ENCODE measurements at places on chromosomes 3 and 15.
A peak's percentile ranks its signal among the peaks of the same experiment; 100 is the strongest.

DNA sequence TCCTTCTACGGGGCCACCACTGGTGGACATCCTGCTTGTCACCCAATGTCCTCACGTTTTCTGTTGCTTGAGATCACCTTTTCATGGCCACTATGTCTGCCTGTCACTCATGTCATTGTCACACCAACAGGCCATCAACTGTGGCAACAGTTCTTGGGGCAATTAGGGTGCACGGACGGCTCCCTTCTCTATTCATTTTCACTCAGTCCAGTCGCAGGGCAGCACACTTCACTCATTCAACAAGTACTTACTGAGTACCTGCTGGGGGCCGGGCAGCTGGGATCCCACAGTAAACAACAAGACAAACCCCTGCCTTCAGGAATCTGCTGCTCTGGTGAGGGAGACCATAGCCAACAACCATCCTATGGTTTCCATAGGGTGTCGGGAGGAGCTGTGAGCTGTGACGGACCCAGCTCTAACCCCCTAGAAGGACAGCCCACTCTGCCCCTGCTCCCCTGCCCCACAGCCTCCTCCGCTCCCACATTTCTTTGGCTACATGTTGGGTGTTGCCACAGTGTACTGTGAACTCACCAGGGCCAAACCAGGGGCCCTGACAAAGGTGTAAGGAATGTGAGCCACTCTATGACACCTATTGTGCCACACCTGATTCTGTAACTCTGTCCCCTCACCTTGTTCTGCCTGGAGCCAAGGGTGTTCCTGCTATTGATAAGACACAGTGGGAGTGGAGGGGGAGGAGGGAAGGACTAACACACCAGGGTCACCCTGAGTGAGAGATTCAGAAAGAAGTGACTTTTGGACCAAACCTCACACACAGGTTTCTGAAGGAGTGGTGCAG, 1.9 kb downstream of the VILL start:
- DNase-seq = no peak

DNA sequence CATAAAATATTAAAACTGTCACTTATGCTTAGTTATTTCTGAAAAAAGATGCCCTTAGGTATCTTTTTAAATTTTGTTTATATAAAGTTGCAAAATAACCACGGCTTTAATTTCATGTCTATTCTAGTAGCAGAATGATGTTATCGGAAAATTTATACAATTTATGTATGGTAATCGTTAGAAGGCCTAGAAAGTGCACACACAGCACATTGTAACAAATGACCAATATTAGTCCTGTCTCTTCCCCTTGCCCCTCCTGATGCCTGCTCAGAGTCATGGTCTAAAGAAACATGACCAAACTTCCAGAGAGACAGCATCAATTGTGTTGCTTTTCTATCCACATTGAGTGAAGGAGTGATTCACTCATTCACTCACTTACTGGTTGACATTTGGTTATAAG, 6.2 kb upstream of the LPP start:
- DNase-seq = no peak

GRCh38 chr3:50606596-50606995, 5.0 kb downstream of the CISH start:
- DNase-seq = no peak

GRCh38 chr3:147404800-147405230, 1.5 kb downstream of the ZIC4 start:
- no peak for DNase-seq

GRCh38 chr3:189202583-189202982, 30.8 kb downstream of the TPRG1 start:
- no peak for DNase-seq

- DNase-seq = no peak
These were observed 414.5 kb downstream of the ERC2 start for GRCh38 chr3:56053727-56054126.

DNA sequence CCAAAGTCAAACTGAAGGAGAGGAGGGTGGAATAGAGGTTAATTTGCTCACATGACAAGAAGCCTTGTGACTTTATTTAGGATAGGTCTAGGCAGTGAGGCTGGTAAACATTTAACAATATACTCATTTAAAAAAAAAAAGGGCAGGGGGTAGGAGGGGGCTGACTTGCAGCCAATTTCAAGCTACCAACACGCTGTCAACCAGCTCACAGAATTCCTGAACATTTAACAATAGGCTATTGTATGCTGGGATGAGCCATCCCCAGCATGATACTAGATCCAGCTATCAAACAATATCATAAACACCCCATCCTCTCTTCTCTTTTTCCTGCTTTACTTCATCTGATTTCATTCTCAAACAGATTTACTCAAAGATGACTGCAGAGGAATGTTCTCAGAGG, 1096.3 kb upstream of the CFAP20DC start:
- DNase-seq = no peak

DNA sequence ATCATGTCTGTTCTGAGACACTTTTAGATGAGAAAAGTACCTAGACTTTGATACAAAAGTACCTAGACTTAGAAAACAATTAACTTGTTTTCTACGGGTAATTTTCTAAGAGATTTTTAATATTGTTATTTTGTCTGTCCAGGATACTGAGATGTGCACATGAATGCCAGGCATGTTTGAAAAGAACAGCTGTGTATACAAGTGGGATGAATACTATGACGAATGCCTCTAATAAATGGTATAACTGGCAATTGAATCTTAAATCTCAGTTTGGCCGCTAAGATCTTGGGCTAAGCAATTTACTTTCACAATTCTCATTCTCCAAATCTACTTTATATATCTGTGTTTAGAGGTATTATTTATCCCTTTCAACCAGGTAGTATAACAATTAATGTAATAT, 207.4 kb downstream of the CBLB start:
- DNase-seq = no peak

- no peak for DNase-seq
These were observed 40.0 kb downstream of the ATG7 start for GRCh38 chr3:11312166-11312565.

- DNase-seq = no peak
These were observed 117.5 kb downstream of the LRTM1 start for GRCh38 chr3:54810401-54810800.

GRCh38 chr3:9398700-9399336, 1.4 kb downstream of the SETD5 start:
- no peak for DNase-seq

GRCh38 chr3:72245183-72245811, 460.3 kb upstream of the PROK2 start:
- no peak for DNase-seq

- no peak for DNase-seq
These were observed 118.5 kb downstream of the DUT start for GRCh38 chr15:48449734-48450133.

DNA sequence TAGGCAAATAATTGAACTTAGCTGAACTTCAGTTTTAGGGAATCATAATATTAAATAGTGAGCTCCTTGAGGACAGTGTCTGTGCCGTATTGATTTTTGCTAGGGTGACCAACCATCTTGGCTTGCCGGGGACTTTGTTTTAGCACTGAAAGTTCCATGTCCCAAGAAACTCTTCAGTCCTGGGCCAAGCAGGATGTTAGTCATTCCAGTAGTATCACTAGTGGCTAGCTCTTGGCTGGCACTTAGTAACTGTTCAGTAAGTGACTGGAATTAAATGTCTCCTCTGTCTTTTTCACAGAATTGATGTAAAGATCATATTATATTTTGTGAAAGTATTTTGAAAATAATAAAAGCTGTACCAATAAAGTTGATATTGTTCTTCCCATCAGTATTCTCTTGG, 42.3 kb downstream of the RSRC1 start:
- DNase-seq = no peak

- DNase-seq = no peak
These were observed 250.5 kb downstream of the UACA start for GRCh38 chr15:70512772-70513362.

GRCh38 chr15:30001602-30002001, 81.2 kb upstream of the GOLGA8J start:
- no peak for DNase-seq

GRCh38 chr3:71360180-71360579, 223.3 kb downstream of the FOXP1 start:
- no peak for DNase-seq

DNA sequence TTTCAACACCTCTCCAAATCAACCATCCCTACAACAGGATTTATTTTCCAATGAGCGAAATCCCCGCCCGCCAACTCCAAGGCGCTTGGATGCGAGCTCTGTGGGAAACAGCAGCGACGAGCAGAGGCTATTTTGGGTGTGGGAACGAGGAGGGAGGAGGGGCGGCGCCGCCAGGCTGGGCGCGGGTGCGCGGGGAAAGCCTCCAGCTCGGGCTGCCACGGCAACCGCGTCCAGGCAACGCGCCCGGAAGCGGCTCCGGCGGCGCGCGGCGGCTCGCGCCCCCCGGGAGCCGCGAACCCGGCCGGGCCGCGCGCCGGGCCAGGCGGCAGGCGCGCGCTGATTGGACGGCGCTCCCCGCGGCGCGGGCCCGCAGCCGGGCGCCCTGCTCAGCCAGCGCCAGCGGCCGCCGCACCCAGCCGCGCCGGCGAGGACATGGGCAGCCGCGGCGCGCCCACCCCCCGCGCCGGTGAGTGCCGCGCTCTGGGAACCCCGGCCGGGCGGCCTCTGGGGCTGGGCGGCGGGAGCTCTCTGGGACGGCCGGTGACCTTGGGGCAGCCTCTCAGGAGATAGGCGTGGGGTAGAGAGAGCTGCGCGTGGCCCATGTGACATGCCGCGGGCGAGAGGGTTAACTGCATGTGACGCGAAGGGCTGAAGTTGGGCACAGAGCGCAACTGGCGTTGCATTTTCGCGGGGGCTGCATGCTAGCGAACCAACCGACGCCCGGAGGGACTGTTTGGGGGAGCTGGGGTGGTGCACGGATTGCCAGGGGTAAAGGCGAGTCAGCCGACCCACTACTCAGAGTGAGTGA, at the start of gene FAM81A:
Gene FAM81A, plus strand, starts transcription at position 370 of the 808 bp plus-strand sequence. CDS start 20,441 bp downstream, outside the sequence.
- DNase-seq = peak; percentile 87

GRCh38 chr15:82862886-82863285, 53.5 kb downstream of the WHAMM start:
- DNase-seq = no peak

GRCh38 chr15:47669221-47669620, 48.1 kb upstream of the SEMA6D start:
- DNase-seq = no peak

- no peak for DNase-seq
These were observed 319 bp upstream of the TP63 start for GRCh38 chr3:189630767-189631372.

DNA sequence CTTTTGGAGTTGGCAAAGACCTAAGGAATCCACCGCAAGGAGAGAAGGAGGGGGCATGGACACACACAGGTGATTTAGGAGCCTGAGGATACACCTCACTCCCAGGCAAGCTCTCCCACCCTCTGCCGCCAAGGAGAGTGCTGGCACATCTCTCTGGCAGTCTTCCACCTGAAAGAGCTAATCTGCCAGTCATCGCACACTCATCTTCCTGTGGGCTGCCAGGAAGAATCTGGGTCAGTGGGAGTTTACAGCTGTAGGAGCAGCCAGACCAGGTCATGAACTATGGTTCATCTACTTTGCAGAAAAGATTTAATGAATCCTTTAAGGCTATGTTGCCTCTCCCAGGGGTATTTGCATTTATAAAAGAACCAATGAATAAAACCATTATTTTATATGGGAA, 170.6 kb upstream of the TSC22D2 start:
- no peak for DNase-seq

- DNase-seq = no peak
These were observed 50.4 kb downstream of the PDE8A start for GRCh38 chr15:85031944-85032558.

GRCh38 chr15:99509686-99510461, 55.9 kb upstream of the MEF2A start:
- no peak for DNase-seq

DNA sequence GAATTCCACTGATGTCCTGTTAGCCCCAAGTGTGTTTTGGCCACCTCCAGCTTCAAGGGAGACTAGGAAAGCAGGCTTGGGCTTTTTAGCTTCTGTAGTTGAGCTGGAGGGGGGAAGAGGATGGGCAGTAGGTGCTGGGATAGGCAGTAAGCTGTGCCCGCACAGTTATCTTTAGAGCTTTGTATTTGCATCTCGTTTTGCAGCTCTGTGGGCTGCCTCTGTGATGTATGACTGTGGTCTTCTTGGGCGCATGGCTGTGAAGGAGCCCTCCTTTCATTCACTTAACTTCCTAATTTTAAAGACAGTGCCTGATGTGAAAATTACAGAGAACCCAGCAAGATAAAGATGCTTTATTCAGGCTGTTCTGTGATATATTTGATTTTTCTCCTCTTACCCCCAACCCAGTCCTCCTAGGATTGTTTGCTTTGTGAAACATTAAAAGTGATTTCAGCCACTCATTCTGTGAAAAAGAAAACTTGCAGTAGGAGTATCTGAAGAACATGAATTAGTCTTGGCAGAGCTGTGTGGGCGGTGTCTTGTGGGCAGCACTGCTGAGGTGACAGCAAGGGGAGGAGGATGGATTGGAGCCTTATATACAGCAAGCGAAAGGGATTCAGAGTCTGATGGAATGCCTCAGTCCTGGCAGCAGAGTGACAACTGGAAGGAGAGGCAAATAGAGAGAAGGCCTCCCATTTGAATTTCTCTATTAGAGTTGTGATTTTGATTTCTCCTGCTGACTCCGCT, 74.3 kb downstream of the LARS2 start:
- peak; percentile 15 for DNase-seq

DNA sequence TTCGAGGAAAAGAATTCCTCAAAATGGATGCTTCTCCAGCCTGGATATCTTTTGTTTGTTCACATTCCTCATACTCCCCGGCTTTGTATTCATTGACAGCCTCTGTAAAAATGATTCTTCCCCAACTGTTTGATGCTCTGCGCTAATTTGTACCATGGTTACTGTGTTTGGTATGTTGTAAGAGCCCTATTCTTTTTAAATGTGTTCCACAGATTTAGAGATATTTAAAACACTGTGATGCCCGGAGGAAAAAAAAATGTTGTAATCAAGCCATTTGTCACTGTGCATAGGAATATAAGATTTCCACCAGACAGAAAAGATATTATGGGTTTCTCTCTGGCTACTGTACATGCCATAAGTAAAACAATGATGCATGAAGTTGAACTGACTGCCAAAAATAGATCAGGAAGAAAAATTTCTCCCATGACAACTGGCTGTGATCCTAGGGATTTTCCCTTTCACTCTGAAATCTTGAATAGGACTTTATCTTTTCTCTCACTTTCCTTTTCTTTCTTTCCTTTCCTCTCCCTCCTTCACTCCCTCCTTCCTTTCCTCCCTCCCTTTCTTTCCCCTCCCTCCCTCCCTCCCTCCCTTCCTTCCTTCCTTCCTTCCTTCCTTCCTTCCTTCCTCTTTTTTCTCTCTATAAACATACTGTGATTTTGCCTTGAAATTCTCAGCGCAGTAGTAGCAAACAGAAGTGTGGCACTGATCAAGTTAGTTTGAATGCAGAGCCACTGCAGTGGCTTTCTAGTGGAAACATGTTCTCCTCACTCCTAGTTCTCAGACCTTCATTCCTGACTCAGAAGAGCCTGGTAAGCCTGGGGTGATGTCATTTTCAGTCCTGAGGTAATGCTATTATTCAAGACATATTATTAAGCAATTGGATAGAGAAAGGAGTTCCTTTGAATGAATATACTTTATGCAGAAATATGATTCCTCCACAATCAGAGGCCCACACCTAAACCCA, 254.9 kb upstream of the TBL1XR1 start:
- no peak for DNase-seq

GRCh38 chr3:58965865-58966264, 84.0 kb downstream of the CFAP20DC start:
- no peak for DNase-seq

- no peak for DNase-seq
These were observed 159.4 kb upstream of the CHRM5 start for GRCh38 chr15:33808720-33809457.

GRCh38 chr3:109254770-109255169, 61.5 kb downstream of the DPPA2 start:
- no peak for DNase-seq

GRCh38 chr15:84572231-84572630, 28.6 kb upstream of the ZSCAN2 start:
- DNase-seq = no peak

- no peak for DNase-seq
These were observed 22.2 kb upstream of the ZNF80 start for GRCh38 chr3:114259566-114259965.

Measured in GM18507 (cell line).